ENCODE measurements at places on chromosomes 1 and 21.

DNA sequence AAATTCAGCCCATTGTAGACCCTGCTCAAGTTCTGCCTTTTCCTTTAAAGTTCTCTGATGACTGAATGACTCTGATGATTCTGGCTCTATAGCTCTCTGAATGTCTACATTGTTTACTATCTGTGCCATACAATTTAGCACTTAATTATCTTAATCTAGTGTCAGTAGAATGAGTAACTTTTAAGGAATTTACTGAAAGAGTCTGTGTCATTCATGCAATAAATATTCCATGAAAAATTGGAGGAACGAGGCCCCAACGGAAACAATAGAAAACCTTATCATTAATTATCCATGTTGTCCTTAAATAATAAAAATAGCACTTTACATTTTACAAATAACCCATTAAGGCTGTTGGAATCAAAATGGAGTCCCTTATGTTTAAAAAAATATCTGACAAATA lies 77.8 kb downstream of the SLC44A5 start:
- DNase-seq = no peak

GRCh38 chr1:84283381-84283780 lies 18.1 kb upstream of the SAMD13 start:
- DNase-seq = no peak

DNA sequence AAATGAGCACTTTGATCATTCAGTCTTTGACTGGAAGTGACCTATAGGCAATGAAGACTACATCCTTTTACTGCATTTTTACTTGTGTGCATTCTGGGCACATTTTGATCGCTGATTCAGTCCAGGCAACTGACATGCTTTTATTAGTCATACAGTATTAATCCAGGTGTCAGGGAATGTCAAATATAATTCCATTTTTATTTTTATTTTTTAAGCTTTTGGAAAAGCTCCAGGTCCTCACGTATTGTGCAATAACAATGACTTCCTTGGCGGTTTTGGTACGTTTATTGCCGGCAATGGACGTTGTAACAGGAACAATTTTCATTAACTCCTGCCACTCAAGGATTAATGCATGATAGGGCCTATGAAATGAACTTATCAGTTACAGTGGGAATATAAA lies 302.6 kb upstream of the PTBP2 start:
- DNase-seq = no peak

DNA sequence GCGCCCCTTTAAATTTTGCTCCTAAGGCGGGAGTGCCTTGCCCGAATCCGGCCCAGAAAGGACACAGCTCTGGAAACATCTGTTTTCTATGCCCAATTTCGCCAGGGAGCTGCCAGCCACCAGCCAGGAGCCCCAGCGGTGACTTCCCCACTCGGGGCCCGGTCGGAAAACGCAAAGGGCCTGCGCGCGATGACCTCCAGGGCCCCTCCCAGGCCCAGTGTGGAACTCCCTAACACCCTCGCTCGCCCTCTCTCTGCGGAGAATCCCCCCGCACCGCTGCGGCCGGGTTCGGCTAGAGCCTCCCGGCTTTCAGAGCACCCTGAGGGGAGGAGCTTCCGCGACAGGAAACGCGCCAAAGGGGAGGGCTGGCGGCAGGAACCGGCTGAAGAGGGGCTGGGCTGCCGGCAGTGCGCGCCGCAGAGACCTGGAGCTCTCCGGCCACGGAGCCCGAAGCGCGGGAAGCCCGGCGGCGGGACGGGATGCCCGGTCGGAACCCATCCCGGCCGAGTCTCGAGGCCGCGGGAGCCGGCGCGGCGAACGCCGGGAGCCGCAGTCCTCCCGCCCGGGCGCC lies 505 bp downstream of the CLSPN start:
- peak; percentile 98 for DNase-seq

GRCh38 chr1:84836145-84836544 lies 56.9 kb downstream of the LPAR3 start:
- no peak for DNase-seq
